NCI-H2029 (cell line): ENCODE measurements at places on chromosomes 7 and 10.

GRCh38 chr10:124657806-124658205 lies 86.4 kb downstream of the FAM53B start:
- DNase-seq = no peak

GRCh38 chr7:27105301-27106031 lies 3.0 kb upstream of the HOXA2 start:
- DNase-seq = no peak

GRCh38 chr7:133051066-133051465 lies 30.8 kb downstream of the CHCHD3 start:
- no peak for DNase-seq

- DNase-seq = no peak
Observed at GRCh38 chr7:3302681-3303320, 1.7 kb downstream of the SDK1 start.

DNA sequence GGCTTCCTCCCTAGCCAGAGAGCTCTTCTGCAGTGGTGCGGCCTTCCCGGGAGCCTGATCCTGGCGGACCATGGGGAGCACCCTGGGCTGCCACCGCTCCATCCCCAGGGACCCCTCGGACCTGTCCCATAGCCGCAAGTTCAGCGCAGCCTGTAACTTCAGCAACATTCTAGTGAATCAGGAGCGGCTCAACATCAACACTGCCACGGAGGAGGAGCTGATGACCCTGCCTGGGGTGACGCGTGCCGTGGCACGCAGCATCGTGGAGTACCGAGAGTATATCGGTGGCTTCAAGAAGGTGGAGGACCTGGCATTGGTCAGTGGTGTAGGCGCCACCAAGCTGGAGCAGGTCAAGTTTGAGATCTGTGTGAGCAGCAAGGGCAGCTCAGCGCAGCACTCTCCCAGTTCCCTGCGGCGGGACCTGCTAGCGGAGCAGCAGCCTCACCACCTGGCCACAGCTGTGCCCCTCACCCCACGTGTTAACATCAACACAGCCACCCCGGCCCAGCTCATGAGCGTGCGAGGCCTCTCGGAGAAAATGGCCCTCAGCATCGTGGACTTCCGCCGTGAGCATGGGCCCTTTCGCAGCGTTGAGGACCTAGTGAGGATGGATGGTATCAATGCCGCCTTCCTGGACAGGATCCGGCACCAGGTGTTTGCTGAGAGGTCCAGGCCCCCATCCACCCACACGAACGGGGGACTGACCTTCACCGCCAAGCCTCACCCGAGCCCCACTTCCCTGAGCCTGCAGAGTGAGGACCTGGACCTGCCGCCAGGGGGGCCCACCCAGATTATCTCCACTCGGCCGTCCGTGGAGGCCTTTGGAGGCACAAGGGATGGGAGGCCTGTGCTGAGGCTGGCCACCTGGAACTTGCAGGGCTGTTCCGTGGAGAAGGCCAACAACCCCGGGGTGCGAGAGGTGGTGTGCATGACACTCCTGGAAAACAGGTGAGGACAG lies 1.5 kb downstream of the EEPD1 start:
- no peak for DNase-seq

DNA sequence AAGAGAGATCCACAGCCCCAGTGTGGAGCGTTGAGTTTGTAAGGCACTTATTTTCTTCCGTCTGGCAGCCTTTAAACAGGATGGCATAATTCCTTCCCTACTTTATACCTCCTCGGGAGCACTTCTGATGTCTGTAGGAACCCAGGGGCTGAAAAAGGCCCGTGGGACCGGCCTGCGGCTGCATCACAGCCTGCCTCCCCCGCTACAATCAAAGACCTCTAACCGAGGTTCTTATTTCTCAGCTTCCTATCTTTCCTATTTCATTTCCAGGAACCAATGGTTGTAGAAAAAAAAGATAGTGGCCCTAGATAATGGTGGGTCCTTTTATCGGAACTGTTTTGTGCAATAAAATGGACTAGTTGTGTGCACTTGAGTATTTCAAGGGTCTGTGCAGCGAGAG lies 4.1 kb upstream of the CTBP2 start:
- no peak for DNase-seq

GRCh38 chr10:77165445-77166208 lies 472.0 kb downstream of the KCNMA1 start:
- peak; percentile 16 for DNase-seq

DNA sequence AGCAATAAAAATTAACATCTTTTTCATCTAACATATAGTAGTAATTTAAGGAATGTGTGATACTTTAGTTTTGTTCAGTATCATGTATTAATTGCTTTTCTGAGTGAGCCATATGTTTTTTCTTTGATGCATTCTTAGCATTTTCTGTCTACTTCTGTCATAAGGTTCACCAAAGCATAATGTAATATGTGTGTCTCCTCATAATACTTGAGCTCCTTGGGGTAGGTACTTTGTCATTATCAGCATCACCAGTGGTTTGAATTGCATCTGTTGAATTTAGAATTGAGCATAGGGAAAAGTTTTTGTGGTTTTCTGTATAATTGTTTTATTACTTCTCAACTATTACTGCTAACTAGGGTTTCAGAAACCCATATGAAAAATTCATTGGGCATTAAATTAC lies 26.5 kb downstream of the VPS50 start:
- DNase-seq = no peak

DNA sequence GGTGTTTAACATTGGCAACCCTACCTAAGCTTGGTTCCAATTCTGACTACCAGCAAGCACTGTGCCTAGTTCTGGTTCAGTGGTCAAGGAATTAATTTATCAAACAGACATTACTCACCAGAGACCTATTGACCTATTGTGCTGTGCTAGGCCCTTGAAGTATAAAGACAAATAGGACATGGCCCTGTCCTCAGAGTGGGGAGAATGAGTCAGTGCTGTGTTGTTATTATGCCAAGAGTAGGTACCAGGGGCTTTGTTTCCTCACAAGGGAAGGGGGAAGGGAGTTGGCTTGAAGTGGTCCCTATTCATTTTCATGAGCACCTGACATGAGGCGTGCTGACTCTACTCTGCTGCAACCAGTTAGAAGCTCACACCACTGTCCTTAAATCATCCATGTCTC lies 62.6 kb upstream of the PLPP4 start:
- DNase-seq = no peak

DNA sequence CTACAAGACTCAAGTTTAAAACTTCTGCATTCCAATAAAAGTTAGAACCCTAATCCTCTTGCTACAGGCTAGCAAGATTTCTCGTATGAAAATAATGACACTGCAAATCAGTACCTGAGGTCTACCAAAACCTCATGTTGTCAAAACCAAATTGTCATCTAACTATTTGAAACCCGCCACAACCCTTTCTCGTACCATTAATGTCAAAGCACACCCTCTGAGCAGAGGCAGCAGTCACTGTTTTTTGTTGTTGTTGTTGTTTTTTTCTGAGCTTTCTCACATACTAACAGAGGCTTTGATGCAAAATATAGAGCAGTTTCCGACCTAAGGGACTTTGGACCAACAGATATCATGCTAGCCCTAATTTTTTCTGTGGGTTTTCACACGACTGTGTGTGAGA lies 563.9 kb upstream of the C7orf33 start:
- DNase-seq = no peak

DNA sequence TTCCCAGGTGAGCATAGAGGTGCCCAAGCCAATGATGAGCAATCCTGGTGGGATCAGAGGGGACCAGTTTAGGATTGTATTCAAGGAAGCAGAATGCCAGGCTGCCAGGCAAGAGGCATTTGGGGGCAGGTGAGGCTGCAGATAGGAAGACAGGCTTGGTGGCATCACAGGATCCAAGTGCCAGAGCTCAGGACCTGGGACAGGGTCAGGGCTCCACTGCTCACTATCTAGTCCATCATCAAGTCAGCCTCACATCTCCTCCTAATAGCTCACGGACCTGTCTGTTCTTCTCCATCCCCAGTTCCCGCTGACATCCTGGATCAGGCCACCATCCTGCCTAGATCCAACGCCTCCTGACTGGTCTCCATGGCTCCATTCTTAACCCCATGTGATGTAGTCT lies 47.6 kb downstream of the CYP26A1 start:
- no peak for DNase-seq

GRCh38 chr7:30674420-30674819 lies 7.8 kb downstream of the CRHR2 start:
- no peak for DNase-seq

GRCh38 chr10:5927306-5927705 lies 37.3 kb downstream of the FBH1 start:
- no peak for DNase-seq

DNA sequence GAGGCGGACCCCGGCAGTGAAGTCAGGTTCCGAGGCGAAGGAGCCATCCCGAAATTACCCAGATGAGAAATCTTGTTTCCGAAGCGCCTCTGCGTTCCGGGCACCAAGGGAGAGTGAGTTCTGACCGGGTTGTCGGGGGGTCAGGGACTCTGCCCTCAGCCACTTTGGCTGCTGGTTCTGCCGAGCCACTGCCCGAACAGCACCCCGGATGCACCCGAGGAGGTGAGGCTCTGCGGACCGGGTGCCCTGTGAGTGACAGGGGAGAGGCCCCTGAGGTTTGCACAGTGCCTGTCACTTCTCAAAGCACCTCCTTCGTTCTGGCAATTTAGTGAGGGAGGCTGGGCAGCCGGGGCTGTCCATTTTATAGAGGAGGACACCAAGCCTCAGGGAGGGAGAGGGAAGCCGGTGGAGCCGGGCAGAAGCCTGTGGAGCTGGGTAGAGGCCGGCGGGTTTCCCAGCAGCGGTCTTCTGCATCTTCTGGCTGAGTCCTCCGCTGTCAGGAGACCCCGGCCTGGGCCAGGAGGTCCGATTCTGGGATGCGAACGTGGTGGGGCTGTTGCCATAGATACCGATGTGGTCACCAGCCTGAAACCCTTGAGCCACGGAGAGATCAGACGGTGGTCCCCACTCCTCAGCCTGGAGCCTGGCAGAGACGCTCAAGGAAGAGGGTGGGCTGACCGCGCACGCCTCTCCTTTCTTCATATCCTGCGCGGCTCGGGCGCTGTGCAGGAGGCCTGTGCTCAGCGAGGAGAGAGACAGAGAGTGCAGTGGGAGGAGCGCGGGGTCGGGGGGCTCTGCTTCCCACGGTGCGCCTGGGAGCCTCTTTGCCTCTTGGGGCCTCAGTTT lies 18.9 kb upstream of the SHH start:
- DNase-seq = no peak

GRCh38 chr7:133854739-133855138 lies 272.4 kb upstream of the LRGUK start:
- peak; percentile 29 for DNase-seq

GRCh38 chr7:131170440-131171271 lies 157.0 kb upstream of the MKLN1 start:
- DNase-seq = no peak

DNA sequence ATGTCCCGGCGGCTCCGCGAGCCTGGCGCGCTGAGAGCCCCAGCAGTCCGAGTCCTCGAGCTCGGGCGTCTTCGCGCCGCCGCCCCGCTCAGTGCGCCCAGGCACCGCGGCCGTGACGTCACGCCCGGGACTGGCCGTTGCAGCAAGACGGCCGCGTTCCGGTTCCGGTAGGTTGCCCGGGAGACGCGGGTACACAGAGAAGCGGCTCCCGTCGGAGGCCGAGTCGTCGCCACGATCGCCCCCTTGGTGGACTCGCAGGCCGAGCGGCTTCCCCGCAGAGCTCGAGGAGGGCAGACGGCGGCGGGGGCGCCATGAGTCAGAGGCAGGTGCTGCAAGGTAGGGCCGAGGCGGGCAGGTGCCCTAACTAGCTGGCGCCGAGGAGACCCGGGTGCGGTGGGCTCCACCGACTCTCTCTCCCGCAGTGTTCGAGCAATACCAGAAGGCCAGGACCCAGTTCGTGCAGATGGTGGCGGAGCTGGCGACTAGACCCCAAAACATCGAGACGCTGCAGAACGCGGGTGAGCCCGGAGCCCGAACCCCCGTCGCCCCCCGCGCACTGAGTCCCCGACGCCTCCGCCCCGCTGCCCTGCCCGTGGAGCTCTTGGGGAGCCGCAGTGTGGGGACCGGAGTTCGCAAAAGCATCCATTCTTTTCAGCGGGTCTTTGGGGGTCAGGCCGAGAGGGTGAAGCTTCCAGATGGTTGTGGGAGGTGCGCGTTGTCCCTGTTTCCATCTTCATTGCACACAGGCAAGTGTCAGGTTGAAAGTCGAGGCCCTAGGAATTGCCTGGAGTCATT lies at the start of gene SPAG6:
Gene SPAG6 (plus strand): TSS at position 196 of the 795 bp plus-strand sequence. CDS start 116 bp downstream, at position 312.
- DNase-seq = peak; percentile 49

DNA sequence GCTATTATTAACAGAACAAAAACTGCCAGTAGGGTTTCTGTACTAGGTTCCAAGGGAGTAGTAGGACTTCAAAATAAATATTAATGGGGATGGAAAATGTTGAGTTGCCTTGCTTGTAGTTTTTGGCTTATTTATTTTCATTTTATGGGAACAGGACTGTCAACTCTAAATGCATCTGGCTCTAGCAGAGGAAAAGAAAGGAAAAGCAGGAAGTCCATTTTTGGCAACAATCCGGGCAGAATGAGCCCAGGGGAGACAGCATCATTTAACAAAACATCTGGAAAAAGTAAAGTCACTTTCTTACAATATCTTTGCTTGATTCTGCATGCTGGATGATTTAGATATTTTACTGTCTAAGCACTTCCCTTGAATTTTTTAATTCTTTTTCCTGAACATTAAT lies 69.4 kb downstream of the NOC3L start:
- no peak for DNase-seq

- DNase-seq = no peak
Observed at GRCh38 chr10:53690524-53691240, 918.1 kb upstream of the MBL2 start.

DNA sequence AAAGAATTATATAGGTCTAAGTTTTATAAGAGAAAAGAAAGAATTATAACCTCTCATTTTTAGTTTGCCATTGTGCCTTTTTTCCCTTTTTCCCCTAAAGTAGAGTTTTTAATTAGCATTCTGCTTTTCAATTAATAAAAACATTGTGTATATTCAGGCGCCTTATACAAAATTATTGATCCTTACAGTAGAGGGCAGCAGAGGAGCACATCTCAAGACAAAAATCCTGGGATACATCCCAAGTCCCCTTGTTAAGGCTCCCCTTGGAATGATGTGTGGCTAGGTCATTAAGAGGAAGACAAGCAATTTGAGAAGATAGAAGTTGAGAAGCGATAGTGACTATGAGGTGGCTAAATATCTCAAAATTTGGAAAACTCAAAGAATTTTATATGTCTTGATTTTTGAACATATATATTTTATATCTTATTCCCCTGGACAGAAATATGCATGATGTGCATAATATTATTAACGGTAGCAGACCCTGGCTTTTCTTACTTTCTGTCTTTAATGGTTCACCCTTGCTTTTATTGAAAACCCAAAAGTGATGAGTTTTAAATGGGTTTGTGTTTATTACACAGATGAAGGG lies 19.1 kb upstream of the TPK1 start:
- peak; percentile 19 for DNase-seq

- no peak for DNase-seq
Observed at GRCh38 chr7:39353615-39354376, 212.4 kb upstream of the YAE1 start.

- DNase-seq = no peak
Observed at GRCh38 chr10:97384641-97385040, 16.5 kb downstream of the RRP12 start.

DNA sequence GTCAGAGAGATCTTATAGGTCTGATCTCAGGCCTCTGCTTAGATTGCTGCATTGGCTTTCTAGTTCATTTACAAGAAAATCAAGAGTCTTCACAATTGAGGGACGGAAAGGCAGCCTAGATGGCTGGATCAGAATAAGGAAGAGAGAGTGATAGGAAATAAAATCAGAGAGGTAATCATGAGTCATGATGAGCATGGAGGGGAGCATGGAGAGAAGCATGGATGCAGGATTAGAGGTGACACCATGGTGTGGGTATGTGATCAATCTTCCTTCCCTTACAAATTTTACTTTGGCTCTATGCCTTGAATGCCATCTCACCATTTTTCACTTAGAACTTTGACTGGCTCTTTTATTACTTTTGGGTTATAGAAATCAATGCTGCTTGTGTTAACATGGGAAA lies 1.4 kb downstream of the BCCIP start:
- no peak for DNase-seq
